NCI-H187 (cell line): ENCODE measurements at places on chromosomes 2 and 18.

GRCh38 chr2:150526006-150526405, 38.5 kb upstream of the RND3 start:
- no peak for DNase-seq

GRCh38 chr2:134152045-134153010, 101.5 kb upstream of the MGAT5 start:
- DNase-seq, result no peak

GRCh38 chr18:58977801-58978200, 113.1 kb downstream of the ZNF532 start:
- DNase-seq, result no peak

DNA sequence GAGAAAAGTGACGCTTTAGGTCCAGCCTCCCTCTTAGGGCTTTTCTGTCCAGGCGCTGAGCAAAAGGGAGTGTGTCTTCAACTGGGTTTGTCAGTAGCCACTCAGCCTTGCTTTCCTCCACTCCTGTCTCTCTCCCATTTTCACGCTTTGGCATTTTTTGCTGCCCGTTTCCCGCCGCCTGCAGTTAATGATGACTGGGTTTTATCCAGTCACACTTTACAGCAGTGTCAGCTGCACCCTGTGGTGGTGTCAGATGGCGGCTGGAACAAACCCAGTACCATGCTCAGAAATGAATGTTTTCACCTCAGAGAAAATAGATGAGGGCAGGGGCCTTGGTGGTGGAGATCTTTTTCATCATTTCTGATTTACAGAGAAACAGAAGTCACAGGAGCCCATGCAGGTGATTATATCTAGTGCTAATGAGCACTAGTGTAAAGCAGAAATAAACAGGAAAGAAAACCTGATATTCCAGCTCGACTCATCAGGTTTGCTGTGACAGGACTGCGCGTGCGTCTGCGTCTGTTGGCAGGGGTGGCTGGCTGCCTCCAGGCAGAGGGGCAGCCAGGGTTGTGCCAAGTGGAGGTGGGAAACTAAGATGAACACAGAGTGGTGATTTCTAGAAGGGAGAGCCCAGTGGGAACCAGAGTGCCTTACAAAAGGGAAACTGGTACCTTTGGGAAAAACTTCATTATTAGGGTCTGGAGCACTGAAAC, 139.9 kb downstream of the TANC1 start:
- DNase-seq, result no peak

GRCh38 chr18:75405351-75405750, 22.2 kb downstream of the SMIM21 start:
- no peak for DNase-seq

GRCh38 chr18:59810735-59811520, 88.9 kb upstream of the PMAIP1 start:
- DNase-seq, result no peak

DNA sequence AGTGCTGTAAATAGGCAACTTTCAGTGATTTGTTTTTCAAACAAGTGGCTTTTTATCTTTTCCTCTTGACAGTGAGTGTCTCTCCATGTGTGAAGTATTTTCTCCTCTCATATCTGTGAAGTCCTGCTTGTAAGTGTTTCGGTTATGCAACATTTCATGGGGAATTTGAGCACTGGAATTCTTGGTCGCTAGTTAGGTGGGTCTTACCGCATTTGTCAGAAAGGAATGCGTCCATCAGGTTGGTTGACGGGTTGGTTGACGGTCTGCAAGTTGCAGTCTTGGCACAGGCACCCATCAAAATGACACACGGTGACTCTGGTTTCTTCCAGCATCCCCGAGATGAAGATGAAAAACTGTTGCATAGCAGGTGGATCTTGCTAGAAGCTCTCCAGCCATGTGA, 109.8 kb downstream of the AGAP1 start:
- no peak for DNase-seq

DNA sequence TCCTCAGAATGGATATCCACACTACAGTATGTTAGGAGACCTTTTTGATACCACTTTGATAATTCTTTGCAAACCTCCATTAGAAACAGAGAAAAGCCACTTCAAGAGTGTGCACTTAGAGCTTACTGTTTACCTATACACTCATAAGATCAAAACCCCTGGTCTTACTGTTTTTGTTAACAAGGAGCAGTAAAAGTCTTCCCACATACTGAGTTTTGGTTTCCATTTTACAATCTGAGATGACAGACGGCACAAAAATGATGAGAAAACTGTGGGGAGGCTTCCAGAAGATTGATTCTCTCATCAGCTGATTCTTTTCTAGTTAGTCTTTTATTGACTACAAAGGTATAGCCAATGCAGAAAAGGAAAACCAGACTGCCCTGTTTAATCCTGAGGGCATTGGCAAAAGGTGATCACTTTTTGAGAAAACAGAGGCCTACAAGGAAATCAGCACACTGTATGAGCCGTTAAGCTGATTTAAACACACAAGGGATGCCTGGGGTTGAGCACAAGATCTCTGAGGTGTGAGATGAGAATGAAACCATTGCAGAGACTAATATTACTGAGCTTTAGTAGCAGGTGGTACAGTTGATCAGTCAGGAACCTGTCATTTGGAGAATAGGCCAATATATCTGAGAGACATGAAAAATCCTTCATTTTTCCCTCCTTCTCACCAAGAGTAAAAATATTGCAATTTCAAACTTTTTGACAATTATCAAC, 368.6 kb downstream of the GRB14 start:
- no peak for DNase-seq

DNA sequence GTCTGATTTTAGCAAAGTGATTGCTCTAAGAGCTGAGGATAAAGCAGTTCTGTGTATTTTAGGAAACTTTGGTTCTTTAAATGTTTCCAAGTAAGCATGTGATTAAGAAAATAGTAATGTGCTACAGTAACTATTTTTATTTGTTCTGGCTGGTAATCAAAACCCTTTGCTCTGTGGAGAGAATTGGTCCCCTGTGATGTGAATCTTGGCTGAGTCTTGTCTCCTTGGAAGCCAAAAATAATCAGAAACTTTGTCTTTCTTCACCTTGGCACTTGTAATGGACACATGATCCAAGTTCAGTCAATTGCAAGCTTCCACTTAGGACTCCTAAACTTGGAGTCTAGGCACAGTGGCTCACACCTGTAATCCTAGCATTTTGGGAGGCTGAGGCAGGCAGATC, 422.7 kb upstream of the CDH20 start:
- DNase-seq, result no peak

DNA sequence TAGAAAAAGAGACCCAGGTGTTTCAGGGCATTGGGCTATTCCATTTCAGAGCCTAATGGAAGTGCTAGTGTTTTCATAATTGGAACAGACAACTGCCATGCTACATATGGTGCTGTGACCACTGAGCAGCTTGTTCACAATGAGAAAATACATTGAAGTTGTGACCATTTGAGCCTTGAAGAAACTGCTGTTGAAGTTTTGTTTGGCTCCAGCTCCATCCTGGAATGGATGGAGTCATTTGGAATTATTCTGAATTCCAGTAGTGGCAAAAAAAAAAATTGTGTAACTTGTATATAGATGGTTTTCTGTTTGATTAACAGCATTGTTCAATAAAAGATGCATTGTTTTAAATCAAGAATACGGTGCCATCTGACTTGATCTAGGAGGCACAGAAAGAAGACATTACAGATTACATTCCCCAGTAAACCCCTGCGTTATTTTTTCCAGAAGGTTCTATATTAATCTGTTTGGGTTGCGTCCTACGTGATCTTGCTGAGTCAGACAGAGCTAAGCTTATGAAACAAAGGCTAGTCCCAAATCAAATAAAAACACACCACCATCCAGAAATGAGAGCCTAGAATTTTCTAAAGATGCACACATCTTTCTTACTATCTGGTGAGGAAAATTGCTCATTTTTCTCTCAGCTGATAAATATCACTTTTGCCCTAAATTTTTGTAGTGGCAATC, 19.2 kb downstream of the FMNL2 start:
- no peak for DNase-seq

DNA sequence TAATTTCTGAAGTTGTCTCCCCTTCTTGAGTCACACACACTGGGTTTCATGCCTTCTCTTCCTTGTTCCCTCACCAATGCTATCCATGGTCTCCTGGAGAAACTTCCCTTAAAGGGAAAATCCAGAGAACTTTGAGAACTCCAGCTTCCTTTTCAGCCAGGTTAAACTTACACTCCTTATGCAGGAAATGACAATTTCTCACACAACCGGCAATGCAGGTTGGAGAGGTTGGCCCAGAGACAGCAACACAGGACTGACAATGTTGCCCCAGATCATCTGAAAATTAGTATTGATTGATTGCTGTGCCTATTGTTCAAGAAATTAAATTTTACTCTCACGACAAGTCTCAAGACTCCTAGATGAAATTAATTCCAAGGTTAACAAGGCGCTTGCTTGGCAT, 292.2 kb downstream of the NYAP2 start:
- DNase-seq, result no peak

DNA sequence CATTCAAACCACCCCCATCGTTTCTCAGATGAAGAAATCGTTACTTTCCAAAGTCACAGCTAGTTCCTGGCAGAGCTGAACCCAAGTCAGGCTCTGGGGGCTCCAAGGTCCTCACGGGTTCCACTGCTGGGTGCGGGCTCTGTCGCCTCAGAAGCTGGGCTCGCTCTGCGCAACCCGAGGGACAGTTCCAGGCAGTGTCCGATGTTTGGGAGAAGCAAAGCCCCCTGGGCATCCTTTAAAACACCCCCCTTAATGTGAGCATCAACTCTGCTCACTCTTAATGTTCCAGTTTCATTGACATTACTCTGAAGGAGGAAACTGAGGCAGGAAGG, 796 bp downstream of the AOX1 start:
- DNase-seq, result no peak

DNA sequence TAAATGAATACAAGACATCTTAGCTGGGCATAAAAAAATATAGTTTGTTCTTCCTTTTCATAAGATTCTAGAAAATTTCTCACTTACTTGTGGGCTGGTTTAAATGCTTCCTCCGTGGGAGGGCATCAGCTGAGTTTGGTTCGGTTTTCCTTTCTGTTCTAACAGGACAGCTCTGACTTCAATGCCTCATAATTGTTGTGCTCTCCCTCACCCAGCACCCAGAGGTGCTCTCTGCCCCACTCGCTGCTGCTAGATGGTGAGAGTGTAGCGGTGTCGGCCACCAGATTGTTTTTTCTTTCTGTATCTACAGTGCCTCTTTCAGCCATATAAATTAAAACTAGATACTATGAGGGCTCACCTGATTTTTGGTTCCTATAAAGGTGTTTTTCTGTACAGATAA, 407.2 kb upstream of the CDH7 start:
- DNase-seq, result no peak

- no peak for DNase-seq
These were observed 67.1 kb downstream of the RAB31 start for GRCh38 chr18:9775178-9775577.

- no peak for DNase-seq
These were observed 14.6 kb upstream of the SLC9A2 start for GRCh38 chr2:102604769-102605168.

DNA sequence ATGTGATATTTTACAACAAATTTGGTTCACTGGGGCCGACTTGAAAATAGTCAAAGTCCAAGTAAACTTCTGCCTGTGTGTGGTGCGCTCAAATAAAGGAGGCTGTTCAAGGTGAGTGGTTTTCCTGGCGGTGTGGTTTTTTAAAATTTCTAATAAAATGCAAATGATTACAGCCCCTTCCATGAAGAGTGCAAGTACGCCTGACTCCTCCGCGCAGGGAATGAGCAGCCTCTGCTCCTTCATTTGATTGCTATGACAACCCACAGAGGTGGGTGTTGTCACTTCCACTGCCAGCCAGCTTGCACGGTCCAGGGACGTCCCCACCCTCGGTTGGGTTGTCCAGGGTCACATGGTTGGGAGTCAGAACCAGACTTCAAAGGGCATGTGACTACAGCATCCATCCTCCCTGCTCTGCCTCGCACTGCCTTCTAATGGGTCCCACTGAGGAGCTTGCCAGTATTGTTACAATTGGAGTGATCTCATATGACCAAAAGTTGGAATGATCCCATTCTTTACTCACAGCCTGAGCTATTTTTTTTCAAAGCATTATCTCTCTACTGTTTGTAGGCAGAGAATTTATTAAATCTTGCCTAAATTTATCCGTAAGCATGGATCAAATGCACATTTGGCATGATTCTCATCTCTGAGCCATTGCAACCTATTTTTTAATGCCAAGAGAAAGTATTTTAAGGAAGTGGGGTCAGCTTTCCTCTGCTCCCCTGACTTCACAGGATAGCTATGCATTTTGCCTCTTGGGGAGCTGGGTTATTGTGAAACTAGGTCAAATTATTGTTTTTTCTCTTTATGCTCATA, 121.3 kb downstream of the AGAP1 start:
- DNase-seq, result no peak

DNA sequence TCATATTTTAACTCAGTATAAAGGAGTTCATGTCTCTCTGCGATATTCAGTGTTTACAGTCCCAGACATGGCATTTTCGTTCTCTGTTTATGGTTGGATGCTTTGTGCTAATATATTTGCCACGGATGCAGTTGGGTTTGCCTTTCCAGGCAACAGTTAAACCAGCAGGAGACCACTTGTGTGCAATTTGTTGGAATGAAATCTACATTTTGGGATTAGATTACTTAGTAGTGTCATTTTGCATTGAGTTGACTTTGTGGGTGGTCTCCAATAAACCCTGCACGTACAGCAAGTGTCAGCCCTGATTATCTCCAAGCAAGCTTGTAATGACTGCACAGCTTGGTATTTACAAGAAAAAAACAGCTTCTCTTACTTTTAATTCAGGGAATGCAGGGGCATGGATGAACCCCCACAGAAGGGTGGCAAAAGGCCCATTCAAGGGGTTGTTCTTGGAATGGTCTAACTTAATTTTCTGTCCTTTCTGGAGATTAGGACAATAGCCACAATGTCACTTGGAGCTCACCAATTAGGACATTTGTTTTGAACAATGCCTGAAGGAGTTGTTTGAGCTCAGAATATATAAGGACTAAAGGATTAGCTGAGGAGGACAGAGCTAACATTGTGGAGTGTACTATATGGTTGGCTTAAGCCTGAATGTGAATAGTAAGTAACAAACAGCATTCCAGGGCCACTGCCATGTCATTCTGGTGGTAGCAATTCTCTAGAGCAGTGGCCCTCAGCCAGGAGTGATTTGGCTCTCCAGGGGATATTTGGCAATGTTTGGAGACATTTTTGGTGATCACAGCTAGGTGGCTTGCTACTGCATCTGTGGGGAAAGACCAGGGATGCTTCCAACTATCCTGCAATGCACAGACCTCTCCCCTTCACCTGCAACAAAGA, 121.5 kb downstream of the SLC4A3 start:
- DNase-seq, result no peak

GRCh38 chr2:227347117-227347516, 22.1 kb downstream of the MFF start:
- DNase-seq, result no peak

- DNase-seq, result no peak
These were observed 118.3 kb upstream of the ALKAL2 start for GRCh38 chr2:406231-406630.

GRCh38 chr2:134110532-134110931, 143.3 kb upstream of the MGAT5 start:
- DNase-seq, result no peak

GRCh38 chr2:122999258-122999657, 1025.8 kb upstream of the CNTNAP5 start:
- DNase-seq, result no peak

GRCh38 chr2:162127422-162127821, 24.6 kb downstream of the GCG start:
- no peak for DNase-seq

GRCh38 chr2:192585418-192585817, 390.7 kb upstream of the TMEFF2 start:
- DNase-seq, result no peak
